ENCODE measurements at places on chromosomes 11 and 22.

DNA sequence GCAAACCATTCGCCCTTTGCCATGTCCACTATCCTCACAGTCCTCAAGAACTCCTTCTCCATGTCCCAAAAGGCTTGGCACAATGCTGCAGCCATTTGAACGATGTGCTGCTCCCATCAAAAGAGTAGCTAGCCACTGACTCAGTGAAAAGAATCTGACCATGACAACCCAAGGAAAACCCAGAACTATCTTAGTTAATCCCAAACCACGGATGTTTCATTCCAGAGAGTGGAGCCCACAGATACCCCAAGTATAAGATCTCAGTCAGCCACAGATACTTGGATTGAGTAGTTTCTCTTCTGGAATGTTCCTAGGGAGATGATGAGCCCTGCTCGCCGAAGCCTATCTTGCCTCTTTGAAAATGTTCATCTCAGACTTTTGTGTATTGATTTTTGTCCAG lies 176.9 kb downstream of the NAV2 start:
- DNase-seq: no peak

DNA sequence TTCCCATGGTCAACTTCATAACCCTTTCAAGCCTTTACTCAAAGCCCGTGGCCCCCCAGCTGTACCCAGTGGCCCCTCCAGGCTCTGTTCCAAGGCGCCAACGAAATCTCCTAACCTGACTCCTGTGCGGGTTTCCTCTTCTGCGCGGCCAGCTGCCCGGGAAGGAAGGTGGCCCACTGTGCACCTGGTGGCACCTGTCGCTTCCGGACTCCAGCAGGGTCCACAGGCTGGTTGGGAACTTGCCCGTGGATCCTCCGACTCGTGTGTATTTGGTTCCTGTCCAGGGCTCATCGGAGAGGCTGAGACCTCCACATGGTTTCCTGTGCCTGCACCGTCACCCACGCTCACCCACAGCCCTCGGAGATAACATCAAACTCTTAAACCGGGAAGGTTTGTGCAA lies 335.4 kb downstream of the BRD1 start:
- DNase-seq: no peak

DNA sequence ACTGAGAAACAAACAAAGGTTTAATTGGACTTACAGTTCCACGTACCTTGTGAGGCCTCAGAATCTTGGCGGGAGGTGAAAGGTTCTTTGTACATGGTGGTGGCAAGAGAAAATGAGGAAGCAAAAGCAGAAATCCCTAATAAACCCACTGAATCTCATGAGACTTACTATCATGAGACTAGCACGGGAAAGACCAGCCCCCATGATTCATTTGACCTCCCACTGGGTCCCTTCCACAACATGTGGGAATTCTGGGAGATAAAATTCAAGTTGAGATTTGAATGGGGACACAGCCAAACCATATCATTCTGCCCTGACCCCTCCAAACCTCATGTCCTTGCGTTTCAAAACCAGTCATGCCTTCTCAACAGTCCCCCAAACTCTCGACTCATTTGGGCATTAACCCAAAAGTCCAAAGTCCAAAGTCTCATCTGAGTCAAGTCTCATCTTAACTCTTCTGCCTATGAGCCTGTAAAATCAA lies 617.4 kb downstream of the CNTN5 start:
- no peak for DNase-seq

DNA sequence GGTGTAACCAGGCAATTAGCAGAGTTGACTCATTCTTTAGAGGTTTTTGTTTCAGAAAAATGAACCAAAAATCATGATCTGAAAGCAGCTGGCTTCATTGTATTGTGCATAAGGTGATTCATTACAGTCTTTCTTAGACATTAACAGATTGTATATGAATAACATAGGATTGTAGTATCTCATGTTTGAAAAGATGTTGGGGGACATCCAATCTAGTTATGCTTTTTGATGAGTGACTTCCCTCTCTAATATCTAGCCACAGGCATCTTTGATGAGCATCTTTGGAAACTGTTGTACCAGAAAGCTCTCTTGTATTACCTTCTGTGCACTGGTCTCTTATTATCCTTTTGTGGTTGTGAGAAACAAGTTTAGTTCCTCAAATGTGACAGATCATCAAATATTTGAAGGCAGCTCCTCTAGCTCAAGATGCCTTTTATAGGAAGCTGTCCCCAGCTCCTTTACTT lies 8.3 kb downstream of the GRK3 start:
- DNase-seq: peak; percentile 77

GRCh38 chr11:120181376-120181975 lies 29.4 kb upstream of the OAF start:
- no peak for DNase-seq

DNA sequence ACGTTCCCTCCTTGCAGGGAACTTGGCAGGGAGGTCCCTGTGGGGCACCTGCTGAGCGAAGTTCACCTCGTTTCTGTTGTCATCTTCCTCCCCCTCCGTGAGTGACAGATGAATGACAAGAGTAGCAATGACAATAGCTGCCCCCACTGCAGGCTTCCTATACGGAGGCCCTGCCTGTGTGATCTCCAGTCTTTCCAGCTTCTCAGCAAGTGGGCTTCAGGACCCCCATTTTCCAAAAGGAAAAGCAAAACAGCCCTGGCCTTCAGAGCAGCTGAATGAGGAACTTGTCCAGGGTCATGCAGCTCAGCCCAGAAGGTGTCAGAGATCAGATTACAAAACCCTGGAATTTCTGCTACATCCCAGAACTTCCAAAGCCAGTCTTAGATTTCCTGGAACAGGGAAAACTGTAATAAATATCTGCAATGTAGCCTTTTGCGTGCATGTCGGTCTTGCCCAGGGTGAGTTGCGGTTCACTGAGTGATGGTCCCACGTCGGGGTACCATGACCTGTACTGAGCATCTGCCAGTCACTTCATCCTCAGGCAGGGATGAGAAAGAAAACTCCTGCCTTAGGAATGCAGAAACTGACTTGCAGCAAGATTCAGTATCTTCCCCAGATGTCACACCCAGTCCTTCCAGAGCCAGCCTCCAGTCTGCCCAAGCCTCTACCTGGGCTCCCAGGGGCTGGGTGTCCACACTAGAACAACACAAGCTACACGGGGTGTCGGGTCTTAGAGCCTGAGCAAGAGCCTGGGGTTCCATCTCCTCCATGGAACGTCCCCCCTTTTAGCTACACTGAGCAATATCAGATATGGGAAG lies 1457.0 kb downstream of the BRD1 start:
- no peak for DNase-seq

GRCh38 chr22:31969789-31970489 lies 25.6 kb downstream of the YWHAH start:
- DNase-seq: peak; percentile 70

DNA sequence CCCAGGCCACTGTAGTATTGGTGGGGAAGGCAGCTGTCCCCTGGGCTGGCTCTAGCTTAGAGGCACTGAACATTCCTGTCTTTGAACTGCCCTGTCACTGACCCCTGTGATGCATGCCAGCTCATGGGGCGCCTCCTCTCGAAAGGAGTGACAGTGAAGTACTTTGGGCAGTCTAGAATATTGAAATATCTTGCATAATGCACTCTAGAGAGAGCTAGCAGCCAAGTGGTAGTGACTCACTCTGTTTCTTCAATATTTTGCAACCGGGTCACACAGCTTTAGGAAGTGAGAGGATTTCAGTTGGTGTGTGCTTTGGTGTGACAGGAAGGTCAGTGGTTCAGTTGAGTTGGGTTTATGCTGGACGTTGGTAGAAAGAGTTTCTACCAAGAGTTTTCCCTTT lies 35.5 kb upstream of the ST14 start:
- peak; percentile 28 for DNase-seq

DNA sequence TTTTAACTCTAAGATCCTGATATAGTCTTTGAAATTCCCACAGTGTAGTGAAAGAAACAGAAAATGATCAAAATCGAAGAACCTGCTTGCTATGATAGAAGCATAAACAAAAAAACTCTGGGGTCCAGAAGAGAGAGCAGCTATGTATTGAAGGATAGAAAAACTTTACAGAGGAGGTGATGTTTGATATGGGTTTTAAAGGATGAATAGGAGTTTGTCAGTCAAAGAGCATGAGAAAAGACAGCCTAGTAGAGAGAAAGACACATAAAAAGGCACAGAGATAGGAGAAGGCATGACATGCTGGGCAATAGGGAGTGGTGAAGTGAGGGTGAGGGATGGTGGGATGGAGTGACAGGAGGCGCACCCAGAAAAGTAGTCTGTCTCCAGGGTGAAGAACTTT lies 168.0 kb downstream of the INSC start:
- DNase-seq: no peak

DNA sequence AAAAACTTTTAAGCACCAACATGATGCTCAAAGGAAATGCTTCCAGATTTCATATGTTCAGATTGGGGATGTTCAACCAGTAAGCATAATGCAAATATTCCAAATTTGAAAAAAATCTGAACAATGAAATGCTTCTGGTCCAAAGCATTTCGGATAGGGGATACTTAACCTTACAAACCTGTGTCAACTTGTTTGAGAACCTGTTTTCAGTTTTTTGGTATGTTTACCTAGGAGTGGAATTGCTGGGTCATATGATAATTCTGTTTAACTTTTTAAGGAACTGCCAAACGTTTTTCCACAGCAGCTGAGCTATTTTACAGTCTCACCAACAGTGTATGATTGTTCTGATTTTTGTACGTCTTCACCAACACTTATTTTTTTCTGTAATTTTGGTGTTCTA lies 23.7 kb downstream of the FAR1 start:
- DNase-seq: no peak

DNA sequence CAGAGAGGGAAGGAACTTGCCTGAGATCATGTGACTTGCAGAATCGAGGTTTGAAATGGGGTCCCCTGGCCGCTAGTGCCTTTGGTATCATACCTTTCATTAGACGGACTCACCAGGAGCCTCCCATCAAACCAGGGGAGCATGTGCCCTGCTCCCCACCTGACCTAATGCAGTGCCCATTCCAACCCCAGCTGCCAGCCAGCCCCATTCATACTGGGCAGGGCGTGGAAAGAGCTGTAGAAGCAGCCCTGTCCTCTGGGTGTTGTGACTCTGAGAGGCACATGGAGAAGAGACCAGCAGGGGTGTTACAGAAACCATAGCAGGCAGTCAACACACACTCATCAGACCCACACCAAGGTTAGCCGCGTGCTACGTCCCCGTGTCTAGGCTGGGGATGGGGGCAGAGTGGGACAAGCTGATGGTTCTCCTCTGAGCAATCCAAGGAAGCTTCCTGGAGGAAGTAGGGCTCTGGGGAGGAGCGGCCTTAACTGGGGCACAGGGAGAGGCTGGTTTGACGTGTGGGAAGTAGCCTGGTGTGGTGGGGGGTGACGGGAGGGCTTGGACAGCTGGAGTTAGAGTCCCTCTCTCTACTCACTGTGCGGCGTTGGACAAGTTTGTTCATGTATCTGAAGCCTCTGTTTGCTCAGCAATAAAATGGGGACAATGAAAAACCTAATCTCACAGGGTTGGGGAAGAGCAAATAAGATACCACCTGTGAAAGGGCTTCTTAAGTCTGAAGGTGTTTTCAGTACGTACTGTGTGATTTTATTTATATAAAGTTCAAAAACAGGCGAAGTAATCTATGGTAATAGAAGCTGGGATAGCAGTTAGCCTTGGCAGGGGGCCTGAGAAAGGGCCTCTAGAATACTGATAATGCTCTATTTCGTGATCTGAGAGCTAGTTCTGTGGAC lies 14.0 kb downstream of the GRIK4 start:
- no peak for DNase-seq

DNA sequence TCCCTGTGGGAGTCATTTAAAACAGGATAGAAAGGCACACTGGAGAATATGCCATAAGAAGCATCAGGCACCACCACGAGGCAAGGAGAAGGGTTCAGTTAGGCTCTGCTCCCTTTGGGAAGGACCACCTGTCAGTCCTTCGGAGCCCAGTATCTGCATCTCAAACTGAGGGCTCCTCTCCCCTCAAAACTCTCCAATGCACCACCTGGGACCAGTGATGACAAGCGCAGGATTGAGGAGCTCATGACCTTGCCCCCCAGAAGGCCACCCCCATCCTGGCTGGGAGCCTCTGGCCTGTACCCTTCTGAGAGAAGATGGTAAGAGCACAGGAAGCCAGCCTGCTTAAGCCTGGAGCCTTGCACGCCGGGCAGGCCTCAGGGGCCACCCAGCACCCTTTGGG lies 39.4 kb downstream of the OPCML start:
- no peak for DNase-seq

GRCh38 chr11:20303391-20303965 lies 60.0 kb upstream of the HTATIP2 start:
- DNase-seq: no peak

GRCh38 chr22:26800858-26801257 lies 143.5 kb downstream of the MIAT start:
- DNase-seq: no peak

- no peak for DNase-seq
Observed at GRCh38 chr11:121839781-121840180, 276.2 kb downstream of the BLID start.

DNA sequence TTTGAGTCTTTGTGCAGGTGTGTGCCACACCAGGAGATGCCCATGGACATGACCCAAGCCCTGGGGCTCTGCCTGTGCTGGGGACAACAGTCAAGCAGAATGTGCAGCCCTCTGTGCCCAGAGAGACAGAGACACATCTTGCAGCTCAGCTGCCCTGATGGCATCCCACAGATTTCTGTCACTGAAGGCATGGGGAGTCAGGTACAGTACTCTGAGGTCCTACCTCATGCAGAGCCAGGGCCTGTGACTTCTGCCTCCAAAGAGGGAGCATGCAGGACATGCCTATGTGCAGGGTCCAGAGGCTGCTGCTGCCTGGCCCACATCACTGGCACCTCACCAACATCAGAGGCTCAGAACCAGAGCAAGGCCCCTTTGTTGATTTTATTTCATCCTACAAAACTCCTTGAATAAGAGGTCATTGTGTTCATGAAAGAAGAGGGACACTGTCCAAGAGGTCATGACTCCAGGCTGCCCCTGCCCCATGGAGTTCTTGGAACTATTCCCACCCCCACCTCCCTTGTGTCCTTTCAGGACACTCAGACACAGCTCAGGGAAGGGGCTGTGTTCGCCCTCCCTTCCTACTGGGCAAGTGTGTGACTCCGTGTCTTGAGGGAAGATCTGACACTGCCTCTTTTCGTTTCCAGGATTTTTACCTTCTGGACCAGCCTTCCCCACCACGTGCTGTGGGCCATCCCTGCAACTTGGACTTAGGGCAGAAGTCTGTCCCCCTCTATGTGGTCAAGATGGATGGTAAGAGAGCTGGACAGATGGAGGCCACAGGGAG lies 62.3 kb downstream of the BTG4 start:
- DNase-seq: no peak

DNA sequence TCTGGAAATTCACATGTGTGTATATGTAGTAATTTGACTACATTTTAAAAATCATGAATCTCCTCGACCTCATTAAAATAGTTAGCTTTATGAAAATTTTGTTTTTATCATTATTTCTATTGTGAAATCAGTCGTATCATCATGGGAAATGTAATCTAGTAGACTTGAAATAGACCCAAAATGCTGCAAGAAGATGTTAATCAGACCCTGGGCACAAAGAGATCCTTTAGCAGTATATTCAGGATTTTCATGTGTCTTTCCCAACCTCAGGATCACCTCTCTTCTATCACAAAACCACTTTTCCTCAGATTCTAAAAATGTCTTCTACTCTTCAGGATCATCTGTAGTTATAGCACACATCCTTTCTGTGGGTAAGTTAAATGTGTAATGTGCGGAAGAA lies 74.9 kb upstream of the ADSL start:
- no peak for DNase-seq

- peak; percentile 49 for DNase-seq
Observed at GRCh38 chr22:29030016-29030617, 31.5 kb downstream of the C22orf31 start.
